BJ (cell line): ENCODE measurements at places on chromosomes 16 and 17. TPM values are rescaled to one million over a fixed set of nuclear protein-coding genes. Genes with fewer than 3 reads are reported as not detected.

The CA7 gene
- polyA plus RNA-seq = not detected in 2 replicates

DNA sequence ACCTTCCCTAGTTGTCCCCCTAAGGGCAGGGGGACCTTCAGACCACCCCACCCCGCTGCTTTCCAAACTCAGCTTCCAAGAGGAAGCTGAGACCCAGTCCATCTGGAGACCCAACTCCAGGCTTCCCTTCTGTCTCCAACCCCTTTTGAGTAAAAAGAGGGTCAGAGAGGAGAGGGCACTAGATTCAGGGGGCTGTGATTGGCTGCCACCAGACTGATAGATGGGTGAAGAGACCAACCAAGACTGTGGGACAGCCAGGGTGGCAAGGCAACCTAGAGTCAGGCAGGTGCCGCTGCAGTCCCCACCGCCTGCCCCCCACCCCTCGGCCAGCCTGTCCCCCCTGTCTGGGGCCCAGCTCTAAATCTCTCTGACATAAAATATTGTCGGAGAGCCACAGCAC, 92.5 kb downstream of the SDK2 start:
- DNase-seq = no peak

The CA5A gene
- polyA plus RNA-seq = not detected in 2 replicates

GRCh38 chr16:66576296-66576695, 3.0 kb upstream of the CMTM2 start:
- DNase-seq = no peak

The CFAP119 gene
- 4.7 and 5.0 TPM in 2 replicates for polyA plus RNA-seq

GRCh38 chr17:81484195-81484979, 28.2 kb downstream of the ACTG1 start:
- no peak for DNase-seq

DNA sequence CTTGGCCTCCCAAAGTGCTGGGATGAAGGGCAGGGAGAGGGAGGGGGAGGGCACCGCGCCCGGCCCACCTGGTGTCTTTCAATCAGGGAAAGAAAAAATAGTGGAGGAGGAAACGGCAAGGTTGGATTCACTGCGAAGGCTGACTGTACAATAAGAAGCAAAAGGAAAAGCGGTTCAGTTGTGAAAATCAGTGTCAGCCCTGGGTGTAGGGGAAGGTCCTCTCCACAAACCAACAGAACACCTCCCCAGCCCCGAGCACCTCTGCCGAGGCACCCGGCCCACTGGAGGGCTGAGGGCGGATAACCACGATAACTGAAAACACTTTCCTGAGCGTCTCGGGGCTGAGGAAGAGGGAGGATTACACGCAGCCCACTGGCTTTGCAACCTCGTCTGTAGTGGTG, 1.4 kb upstream of the SPG7 start:
- no peak for DNase-seq

DNA sequence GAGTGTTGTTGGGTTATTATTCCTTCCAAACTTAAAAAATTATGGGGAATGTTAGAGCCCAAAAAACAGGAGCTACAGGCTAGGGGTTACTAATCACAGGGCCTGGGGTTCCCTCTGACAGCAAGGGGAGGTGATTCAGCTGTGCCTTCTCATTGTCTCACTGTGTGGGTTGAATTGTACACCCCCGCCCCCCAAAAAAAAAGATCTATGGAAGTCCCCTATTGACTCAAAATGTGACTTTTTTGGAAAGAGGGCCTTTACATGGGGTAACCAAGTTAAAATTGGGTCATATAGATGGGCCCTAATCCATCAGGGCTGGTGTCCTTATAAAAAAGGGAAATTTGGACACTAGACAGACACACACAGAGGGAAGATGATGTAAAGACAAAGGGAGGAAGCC, 190.2 kb downstream of the SOX9 start:
- DNase-seq = no peak

DNA sequence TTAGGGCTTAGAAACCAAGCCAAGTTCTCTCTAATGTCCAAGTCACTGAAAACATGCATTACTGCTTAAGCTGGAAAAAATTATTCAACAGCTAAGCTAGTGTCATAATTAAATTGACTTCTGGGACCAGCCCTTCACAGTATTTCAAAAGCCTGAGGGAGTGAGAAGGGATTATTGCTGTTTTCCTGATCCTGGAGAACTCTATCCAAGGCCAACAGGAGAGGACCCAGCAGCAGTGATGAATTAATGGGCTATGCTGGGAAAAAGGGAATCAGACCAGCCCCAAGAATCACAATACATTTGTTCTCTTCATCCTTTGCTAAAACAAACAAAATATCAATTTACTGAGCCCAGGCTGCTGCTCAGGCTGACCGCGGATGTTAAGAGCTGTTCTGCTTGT, 34.5 kb upstream of the CLEC3A start:
- no peak for DNase-seq

The ALOX15 gene
- polyA plus RNA-seq = not detected in 2 replicates

DNA sequence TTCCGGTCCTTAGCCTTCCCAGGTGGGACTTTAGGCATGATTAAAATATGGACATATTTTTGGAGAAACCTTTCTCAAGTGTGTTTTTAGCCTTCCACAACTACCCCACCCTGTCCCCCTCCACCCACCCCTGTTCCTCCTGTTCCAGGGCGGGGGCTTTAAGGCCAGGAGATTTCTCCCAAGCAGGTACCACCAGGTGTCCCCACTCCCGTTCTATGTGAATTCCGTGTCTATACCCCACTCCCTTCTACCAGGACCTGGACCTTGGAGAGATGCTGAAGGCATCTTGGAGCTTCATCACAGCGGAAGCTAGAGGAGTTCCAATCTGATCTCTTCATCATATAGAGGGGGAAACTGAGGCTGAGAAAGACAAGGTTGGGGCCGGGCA, 9.7 kb downstream of the CA4 start:
- DNase-seq = no peak

The C16orf96 gene
- not detected in 2 replicates for polyA plus RNA-seq

DNA sequence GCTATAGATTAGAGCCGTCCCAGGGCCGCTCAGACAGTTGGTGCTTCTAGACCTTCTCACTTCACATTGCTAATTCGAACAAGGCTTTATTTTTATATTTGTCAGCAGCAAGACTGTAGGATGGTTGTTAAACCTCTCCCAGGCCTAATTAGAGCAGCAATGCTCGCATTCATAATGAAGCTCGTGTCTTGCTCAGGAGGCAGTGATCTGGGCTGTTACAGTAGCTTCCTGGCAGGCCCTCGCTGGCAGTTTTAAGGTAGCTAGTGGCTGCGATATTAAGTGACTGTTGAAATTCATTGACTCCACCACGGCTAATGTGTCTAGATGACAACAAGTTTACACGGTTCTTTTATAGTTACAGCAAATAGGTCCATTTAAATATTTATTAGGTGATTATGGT, 23.2 kb upstream of the ANKFN1 start:
- no peak for DNase-seq

- DNase-seq = peak; percentile 4
Observed at GRCh38 chr16:82456683-82457082, 170.1 kb upstream of the CDH13 start.

DNA sequence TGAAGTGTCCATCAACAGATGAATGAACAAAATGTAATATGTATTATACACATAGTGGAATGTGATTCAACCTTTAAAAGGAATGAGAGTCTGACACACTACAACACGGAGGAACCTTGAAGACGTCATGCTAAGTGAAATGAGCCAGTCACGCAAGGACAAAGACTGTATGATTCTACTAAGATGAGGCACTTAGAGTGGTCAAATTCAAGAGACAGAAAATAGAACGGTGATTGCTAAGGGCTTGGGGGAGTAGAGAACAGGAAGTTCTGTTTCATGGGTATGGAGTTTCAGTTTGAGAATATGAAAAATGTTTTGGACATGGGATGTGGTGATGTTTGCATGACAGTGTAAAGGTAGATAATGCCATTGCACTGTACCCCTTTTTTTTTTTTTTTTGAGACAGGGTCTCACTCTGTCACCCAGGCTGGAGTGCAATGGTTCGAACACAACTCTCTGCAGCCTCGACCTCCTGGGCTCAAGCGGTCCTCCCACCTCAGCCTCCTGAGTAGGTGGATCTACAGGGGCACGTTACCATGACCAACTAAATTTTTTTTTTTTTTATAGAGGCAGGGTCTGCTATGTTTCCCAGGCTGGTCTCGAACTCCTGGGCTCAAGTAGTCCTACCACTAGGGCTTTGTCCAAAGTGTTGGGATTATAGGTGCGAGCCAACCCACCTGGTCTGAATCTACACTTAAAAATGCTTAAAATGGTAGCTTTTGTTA, 2.9 kb upstream of the CCDC102A start:
- no peak for DNase-seq

DNA sequence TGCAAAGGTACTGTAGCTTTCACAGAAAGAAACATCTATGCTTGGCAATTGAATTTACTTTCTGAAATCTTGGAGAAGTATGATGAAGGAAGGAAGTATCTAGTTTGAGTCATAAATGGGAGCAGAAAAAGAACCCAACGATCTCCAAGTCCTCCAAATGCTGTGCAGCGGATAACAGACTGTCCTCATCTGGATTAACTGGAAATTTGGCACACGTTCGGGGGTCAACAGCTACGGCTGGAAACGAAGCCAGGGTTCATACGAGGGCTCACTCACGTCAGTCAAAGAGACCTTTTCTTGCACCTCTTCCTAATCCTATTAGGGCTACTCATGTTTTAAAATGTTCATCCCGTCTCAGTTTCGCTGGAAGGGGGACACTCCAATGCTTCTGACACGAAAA, 152.0 kb downstream of the ZFHX3 start:
- no peak for DNase-seq

- no peak for DNase-seq
Observed at GRCh38 chr17:30422171-30422570, 43.4 kb downstream of the CPD start.

GRCh38 chr17:2779545-2779944, 16.7 kb upstream of the RAP1GAP2 start:
- no peak for DNase-seq

The PLEKHG4 gene
- polyA plus RNA-seq = 12.1 and 25.2 TPM in 2 replicates

The GAS2L2 gene
- polyA plus RNA-seq = not detected in 2 replicates

DNA sequence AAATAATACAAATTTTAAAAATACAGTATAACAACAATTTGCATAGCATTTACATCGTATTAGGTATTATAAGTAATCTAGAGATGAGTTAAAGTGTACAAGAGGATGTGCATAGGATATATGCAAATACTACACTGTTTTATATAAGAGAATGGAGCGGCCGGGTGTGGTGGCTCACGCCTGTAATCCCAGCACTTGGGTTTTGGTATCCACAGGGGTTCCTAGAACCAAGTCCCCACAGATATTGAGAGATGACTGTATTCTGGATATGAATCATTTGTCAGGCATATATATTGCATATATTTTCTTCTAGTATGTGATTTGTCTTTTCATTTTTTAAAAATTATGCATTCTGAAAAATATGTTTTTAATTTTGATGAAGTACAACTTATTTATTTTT, 77.5 kb upstream of the MSI2 start:
- DNase-seq = no peak

The SLC52A1 gene
- polyA plus RNA-seq = 0.13 and 0.23 TPM in 2 replicates

GRCh38 chr17:39716073-39716818, 14.1 kb downstream of the MIEN1 start:
- DNase-seq = no peak

DNA sequence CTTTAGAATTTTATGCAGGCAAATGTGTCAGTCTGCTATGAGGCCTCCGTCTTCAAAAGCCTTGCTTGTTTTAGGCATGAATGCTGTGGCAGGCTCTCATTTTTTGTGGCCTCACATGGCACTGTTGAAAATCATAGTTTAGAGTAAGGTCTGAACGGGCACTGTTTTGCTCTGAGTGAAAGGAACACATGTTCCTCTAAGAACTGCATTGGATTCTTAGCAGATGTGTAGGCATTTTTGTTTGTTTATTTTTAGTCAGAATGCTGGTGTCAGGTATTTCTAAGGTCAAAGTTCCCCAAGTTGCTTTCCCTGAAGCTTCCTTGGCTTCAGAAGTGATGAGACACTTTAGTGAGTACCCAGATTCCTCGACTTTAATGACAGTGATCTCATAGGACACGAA, 173.7 kb downstream of the HS3ST3B1 start:
- DNase-seq = no peak

- DNase-seq = no peak
Observed at GRCh38 chr17:60141111-60142018, 8.4 kb upstream of the CA4 start.

DNA sequence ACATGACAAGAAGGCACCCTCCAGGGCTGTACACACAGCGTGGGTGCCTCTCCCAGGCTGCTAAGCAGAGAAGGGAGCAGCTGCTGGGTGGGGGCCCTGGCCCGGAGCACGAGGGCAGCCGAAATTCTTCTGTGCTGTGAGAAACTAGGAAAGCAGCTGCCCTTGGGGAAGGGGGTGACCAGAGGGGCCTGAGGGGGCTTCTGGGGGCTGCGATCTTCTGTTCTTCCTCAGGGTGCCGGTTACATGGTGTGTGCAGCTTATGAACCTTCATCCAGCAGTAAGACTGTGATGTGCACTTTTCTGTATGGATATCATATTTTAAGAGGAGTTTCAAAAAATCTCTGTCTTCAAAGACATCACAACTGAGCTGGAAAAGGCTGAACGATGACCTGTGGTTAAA, 43.2 kb upstream of the METRNL start:
- DNase-seq = no peak

DNA sequence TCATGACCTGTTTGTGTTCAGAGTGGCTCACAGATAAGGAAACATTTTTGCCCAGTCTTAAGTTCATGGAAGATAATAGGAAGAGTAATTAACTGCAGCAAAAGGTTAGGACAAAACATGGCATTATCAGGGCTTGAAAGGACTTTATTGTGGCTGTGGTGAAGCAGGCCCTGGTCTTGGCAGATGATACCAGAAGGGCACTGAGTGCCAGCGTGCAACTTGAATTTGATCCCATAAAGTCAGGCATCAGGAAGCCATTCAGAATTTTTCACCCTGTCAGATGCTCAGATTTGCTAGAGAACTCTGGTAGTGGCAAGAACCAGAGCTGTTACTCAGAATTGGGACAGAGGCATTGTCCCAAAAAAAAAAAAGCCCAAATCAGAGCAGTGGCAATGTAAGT, 11.2 kb upstream of the COG7 start:
- no peak for DNase-seq

DNA sequence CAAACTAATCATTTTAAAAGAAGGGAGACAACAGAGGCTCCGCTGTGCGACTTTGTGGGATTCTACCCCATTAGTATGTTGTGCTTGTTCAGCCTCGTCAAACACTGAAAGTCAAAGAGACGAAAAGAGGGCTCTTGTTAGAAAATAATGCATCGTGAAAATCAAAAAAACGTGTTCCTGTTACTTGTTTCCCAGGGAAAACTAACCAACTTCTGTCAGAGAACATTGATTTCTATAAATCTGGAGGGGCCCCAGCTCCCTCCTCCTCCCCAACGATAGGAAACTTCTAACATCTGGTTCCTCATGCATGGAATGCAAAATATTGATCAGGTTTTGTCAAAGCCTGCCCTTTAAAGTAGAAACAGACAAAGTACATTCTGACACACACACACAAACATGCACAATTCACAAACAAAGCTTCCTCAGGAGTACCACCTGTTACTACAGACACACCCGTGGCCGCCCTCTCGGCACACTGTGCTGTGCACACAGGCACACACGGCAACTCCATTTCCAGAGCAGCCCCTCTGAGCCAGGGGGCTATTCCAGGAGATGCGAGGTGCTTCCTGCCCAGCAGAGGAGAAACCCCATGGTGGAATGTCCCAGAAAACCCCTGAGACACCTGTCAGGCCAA, 151.3 kb downstream of the ZFHX3 start:
- DNase-seq = no peak

The CACNA1H gene
- polyA plus RNA-seq = 0.20 and 0.37 TPM in 2 replicates

The MYH1 gene
- polyA plus RNA-seq = 0.01 TPM in 1 of 2 replicates, not detected in the other
